Central memory CD4-positive, alpha-beta T cell (primary cell): ENCODE measurements at places on chromosomes 3 and 15.

GRCh38 chr15:29225534-29226234, 43.9 kb downstream of the NSMCE3 start:
- no peak for DNase-seq

DNA sequence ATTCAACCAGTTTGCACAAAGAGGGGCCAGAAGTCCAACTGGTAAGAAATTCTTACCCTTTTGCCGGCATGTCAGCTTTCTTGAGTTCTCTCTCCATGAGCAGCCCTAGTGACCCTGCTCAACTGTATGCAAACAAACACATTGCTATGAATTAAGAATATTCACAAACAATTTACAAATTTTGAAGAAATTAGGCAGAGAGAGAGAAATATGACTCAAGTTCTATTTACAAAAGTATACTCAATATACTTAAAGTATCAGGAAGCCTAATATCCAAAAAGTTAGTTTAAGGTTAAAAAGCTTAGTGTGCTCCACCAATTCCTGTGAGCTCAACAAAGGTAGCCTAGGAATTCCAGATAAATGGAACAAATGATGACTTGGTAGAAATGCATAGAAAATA, 3.5 kb upstream of the EHHADH start:
- no peak for DNase-seq

GRCh38 chr15:92979011-92979701, 79.0 kb downstream of the CHD2 start:
- no peak for DNase-seq

DNA sequence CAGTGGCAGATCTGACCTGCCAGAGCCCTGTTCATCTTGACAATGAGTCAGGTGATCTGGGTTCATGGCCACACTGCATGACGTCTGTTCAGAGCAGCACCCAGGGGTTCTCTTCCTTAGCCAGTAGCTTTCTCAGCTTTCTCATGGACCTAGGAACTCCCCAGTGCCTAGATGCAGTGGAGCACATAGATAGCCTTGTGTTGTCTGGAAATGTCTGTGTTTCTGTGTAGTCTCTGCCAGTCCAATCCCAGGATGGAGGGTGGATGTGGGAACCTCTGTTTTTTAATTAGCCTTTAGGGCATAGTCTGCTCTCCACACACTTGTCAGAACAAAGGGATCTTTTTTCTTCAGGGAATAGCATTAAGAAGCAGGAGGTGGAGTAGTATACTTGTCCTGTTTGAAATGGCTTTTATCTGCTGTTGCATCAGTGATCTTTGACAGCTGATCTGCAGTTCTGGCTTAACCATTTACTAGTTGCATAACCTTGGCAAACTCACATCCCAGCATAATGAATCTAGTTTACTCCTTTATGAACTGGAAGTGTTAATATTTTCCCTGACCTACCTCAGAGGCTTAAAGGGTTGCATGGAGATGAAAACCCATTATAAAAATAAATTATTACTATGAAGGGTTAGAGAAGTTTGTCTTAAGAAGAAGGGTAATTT, 16.1 kb upstream of the CACNA1D start:
- no peak for DNase-seq

- DNase-seq = no peak
Measured at GRCh38 chr15:82536409-82537350, 3.6 kb downstream of the RPS17 start.

DNA sequence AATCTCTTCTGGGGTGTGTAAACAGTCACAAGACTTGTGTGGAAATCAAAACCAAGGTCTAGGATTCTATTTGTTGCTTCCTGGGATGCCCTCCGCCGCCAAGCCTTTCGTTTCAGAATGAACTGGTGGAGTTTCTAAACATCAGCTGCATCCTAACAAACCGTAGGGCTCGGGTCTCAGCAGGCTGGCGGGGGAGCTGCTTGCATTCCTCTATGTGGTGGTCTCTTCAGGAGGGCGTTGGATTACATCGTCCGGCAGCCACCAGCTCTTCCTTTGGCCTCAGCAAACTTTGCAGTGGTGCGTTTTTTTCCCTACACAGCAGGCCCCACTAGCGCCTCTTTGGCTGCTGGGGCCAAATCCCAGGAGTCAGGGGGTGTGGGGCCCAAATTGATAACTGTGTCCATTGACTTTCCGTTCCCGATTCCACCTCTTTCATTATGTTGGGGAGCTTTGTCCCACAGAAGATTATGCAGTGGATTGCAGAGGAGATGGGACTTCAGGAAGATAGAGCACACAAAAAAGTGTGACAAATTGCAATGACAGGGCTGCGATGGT, 390.0 kb upstream of the NR2F2 start:
- no peak for DNase-seq

- DNase-seq = no peak
Measured at GRCh38 chr3:171658841-171659240, 151.4 kb downstream of the PLD1 start.

- no peak for DNase-seq
Measured at GRCh38 chr3:123337226-123337625, 111.7 kb downstream of the ADCY5 start.

- no peak for DNase-seq
Measured at GRCh38 chr15:80823120-80823519, 44.0 kb downstream of the CEMIP start.

- DNase-seq = no peak
Measured at GRCh38 chr3:79016587-79017376, 751.0 kb downstream of the ROBO1 start.

DNA sequence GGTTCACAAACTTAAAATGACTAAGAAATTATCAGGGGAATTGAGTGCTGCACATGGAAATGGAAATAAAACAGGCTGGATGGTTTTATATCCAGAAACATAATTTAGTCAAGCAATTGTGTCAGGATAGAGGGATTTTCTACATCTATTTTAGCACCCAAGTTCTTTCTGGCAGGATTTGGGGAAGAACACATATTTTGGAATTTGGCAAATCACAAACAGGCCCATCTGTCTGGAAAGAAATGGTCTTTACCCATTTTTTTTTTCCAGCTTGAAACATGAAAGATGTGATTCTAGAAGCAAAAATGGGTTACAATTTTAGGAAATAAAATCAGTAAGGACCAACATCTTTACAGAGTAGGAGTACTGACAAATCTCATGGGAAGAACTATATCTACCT, 14.4 kb upstream of the UNC13C start:
- no peak for DNase-seq

DNA sequence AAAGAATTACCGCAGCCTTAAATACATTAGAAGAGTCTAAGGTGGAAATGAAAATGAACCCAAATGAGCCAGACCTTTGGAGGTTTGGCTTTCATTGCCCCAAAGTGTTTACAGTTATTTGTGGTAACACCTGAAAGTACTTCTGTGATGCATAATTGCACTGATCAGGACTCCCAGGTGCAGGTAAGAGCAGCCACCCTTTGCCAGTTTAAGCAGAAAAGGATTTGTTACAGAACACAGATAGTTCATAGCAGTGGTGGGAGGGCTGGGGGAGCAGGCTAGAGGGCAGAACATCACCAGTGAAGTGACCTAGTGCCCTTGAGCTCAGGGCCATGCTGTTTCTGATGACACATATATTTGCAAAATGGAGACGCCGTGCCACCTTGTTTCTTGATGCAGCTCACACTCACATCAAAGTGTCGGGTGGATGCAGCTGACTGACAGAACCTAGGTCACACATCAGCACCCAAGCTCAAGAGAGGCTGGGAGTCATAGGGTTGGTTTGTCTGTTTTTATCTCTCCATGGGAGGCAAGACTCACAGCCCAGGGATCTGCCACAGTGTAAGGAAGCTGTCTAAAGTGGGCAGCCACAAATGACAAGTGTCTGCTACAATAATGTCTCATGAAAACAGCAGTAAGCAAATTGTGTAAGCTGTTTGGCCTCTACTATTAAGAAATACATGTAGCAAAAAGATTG, 49.1 kb downstream of the NEK11 start:
- DNase-seq = no peak

GRCh38 chr15:22845289-22845900, 6.9 kb downstream of the NIPA2 start:
- DNase-seq = no peak
